ENCODE measurements at places on chromosomes 5 and 9.

- peak; percentile 67 for DNase-seq
Observed at GRCh38 chr5:132026516-132027008, 15.1 kb upstream of the ACSL6 start.

- no peak for DNase-seq
Observed at GRCh38 chr5:128538000-128538249, at the start of gene FBN2. TSS of gene FBN2 (minus strand) at chr5:128538245. CDS start at chr5:128537603, 642 bp downstream.

GRCh38 chr5:179375236-179375685, 30.0 kb upstream of the ADAMTS2 start:
- no peak for DNase-seq

- no peak for DNase-seq
Observed at GRCh38 chr9:126497660-126498275, 116.0 kb upstream of the LMX1B start.

- DNase-seq: no peak
Observed at GRCh38 chr5:94661086-94661485, 42.6 kb downstream of the SLF1 start.

DNA sequence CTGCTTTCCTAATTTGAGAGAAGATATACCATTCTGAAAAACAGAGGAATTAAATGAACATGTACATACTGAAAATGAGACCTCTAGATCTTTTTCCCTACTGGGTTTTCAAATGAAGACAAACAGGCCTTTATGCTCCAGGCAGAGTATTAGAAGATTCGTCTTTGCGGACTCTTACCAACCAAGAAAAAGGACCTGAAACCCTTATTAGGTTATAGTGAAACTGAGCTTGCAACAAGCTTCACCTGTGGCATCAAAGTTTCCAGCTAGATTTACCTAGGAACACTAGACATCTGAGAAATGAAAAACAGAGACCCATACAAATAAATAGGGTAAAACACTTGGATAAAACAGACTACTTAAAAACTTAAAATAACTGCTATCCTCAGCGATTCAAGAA, 46.3 kb downstream of the SMIM15 start:
- DNase-seq: no peak

DNA sequence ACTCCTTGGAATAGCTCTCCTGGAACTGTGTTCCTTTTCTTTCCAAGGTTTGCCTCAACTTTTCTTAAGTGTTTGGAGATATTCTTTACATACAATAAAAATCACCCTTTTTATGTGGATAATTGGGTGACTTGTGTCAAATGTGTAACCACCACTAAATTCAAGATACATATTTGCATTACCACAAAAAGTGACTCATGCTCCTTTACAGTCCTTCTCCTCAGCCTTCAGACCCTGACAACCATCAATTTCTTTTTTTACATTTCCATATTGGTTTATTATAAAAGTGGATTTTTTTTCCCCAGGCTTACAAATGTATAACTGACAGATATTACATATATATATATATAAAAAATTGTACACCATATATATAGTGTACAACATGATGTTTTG, 372.0 kb upstream of the KCNN2 start:
- DNase-seq: no peak

DNA sequence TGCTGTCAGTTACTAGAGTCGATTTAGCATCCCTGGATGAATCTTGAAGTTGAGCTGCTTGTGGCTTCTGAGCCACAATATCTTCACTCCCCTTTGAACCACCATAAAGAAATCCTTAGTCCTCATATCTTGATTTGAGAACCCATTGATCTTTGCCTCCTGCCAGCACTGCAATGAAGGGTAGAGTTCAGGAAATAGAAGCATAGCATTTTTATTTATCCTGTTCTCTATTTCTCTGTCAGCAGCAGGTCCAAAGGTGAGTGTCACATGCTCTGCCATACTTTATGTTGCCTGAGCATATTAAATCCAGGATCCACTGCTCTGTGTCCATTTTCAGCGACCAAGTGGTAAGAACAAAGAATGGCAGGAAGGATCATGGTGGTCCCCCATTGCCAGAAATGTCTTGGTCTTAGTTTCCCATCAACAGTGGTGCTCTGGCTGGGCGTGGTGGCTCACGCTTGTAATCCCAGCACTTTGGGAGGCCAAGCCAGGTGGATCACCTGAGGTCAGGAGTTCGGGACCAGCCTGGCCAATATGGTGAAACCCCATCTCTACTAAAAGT, 80.2 kb upstream of the PANK3 start:
- no peak for DNase-seq

GRCh38 chr9:121607434-121608167, 43.8 kb upstream of the DAB2IP start:
- no peak for DNase-seq

DNA sequence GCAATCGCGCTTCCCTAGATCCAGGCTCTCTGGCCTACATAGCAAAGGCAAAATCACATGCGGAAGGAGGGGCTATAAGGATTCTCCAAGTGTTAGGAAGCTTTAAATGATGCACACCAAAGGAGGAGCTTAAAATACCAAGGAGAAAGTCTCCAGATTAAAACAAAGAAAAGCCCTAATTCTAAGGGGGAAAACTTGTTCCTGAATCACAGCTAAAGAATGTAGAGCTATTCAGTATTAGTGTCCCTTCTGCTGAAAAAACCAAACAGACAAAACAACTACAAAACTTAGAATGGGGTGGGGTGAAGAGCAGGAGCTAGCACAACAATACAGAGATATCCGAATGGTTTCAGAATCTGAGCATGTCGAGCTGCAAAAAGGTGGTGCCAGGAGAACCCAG, 213.7 kb downstream of the DCP2 start:
- no peak for DNase-seq

GRCh38 chr5:43627028-43627427, 24.0 kb downstream of the NNT start:
- peak; percentile 7 for DNase-seq

DNA sequence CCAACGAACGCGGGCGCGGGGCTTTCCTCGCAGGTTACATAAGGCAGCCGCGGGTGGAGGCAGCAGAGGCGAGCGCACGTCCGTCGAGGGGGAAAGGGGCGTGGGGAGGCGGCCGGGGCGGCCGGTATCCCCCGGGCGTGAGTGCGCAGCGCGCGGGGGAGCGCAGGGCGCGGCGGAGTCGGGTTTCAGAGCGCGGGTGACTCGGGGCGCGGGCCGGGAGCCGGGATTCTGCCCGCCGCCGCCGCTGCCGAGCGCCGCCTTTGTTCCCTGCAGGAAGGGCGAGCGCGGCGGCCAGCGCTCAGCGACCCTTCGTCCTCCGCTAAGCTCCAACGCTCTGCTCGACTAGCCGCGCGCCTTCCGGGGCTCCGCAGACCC, at the start of gene COL15A1:
Gene COL15A1 (plus strand): TSS at position 226 of the 375 bp plus-strand sequence. CDS start 155 bp downstream, outside the sequence.
- DNase-seq: no peak

DNA sequence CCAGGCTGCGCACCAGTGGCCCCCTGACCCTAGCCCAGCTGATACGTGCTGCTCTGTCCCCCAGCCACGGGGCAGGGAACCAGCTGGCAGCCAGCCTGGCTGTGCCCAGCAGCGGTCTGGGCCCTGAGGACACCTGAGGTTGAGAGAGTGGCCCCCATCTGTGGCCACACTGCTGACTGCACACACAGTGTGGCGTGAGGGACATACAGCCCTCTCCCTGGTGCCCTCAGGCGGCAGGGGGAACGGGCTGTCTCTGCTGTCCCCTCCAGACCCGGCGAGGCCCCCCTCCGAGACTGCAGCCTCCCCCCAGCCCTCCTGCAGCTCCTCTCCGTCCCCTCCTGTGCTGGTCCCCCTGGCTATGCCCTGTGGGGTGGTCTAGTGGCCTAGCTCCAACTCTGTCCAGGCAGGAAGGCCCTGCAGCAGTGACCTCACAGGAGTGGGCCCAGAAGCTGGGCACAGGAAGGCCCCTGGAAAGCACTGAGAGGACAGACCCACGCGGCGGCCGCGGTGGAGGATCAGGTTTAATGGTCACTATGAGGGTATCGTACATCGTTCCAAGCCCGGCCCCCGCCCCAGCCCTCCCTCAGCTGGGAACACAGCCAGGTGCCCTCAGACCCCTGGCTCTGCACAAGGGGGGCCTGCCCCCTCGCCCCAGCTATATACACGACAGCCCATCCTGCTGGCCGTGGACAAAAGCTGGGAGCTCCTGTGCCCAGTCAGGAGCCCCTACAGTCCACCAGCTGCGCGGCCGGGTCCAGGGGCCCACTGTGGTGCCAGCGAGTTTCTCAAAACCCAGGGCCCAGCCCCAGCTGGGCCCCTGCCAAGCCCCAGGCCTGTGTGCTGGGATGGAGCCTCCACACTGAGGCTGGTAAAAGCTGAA, 6.8 kb upstream of the ENTPD8 start:
- DNase-seq: no peak

- no peak for DNase-seq
Observed at GRCh38 chr5:170147051-170147752, 41.5 kb downstream of the FOXI1 start.

DNA sequence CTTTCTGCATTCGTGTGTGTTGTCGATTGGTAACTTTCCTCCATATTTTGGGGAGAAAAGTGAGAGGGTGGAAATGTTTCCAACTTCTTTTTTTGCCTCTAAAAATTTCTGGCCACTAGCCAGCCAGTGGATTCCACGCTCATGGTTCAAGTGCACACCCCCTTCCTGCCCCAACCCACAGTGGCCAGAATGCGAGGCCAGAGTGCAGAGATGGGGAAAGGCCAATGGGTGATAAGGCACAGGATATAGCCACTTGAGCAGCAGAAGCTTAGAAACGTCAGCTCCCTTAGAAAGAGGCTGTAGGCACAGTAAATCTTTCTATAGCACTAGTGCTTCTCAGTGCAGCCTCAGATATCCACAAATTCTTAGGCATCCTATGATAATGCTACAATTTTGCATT, 75.8 kb upstream of the ADRB2 start:
- no peak for DNase-seq

DNA sequence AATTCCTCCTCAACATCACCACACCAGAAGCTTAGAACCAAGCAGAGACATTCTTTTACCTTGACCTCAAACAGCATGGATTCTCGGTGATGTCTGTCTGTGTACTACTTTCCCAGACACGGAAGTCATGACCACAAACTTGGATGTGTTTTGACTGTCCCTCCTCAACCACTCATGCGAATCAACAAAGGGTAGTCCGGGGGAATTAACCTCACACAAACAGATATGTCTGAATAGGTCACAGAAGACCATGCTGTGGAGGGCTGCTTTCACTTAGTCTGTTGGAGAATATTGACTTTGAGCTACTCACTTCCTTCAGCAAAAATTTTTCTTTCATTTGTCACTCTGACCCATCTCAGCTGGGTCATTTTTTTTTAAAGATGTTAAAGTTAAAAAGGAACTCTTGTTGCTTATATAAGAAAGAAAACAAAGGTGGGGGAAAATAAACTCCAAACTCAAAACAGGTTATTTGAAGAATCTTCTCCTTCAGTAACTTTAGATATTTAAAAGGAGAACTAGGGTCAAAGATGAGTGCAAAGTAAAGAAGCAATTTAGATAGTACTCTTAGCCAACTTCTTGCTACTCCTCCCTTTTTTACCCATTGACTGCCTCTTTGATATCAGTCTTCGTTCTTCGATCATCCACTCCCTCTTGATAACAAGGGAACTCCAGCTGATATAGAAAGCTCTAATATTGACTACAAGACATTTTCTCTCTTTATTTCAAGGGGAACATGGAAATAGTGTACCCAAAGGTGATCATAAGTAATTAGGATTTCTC, 343.4 kb upstream of the CDH6 start:
- no peak for DNase-seq

GRCh38 chr5:146641941-146642340, 126.0 kb upstream of the GPR151 start:
- no peak for DNase-seq

- peak; percentile 2 for DNase-seq
Observed at GRCh38 chr5:139903795-139904565, 108.4 kb downstream of the PSD2 start.

- no peak for DNase-seq
Observed at GRCh38 chr5:157306692-157307471, 41.0 kb downstream of the CYFIP2 start.

GRCh38 chr9:33120620-33121019, 44.1 kb upstream of the SMU1 start:
- DNase-seq: no peak

Data from activated CD4-positive, alpha-beta T cell treated with anti-CD3 and anti-CD28 coated beads, Interleukin-2, Interleukin-6, amounts not matched to agents 100 ng/mL and 50 ng/mL, durations not matched to agents 16 hours and 8 hours (primary cell).